Chondrocyte (in vitro differentiated cells): ENCODE measurements at places on chromosomes 16 and 17.
A peak's percentile ranks its signal among the peaks of the same experiment; 100 is the strongest.

- DNase-seq, result no peak
These were observed 420.4 kb downstream of the GRIN2A start for GRCh38 chr16:9761870-9762269.

- no peak for DNase-seq
These were observed 276.1 kb downstream of the SLC39A11 start for GRCh38 chr17:72816406-72816805.

- DNase-seq, result no peak
These were observed 408.4 kb upstream of the CDH5 start for GRCh38 chr16:65958086-65958485.

DNA sequence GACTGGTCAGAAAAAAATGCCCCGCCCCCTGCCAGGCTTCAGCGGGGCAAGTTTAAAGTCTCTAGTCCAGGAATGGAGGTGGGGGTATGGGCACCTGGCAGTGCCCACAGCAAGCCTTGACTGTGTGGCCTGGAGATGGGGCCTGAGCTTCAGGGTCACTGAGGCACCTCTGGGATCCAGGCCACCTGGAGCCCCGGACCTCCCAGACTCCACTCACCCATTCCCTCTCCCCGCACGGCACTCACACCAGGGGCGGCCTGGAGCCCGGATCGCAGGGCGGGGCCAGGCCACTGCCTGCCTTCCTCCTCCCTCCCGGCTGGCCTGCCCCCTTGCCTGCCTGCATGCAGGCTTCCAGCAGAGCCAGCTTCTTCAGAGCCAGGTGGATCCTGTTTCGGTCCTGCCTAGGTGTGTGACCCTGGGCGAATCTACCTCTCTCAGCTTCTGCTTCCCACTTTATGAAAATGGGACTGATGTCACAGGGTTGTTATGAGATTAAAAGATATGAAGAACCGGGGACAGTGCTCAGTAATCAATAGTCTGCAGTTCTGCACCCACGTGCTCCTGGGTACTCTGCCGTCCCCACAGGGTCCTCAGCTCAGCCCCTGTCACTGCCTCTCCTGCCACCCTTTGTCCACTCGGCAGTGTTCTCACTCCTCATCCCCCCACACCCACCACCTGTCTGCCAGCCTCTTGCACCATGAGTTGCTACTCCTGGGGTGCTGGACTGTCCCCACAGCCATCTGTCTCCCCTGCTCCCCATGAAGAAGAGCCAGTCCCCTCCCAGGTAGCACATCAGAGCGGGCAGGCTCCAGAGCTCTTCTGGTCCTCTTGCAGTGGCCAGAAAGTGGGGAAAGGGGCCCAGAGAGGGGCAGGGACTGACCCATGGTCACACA, 1.2 kb upstream of the TCAP start:
- no peak for DNase-seq

GRCh38 chr16:83843657-83844056, 35.9 kb downstream of the HSBP1 start:
- DNase-seq, result no peak

DNA sequence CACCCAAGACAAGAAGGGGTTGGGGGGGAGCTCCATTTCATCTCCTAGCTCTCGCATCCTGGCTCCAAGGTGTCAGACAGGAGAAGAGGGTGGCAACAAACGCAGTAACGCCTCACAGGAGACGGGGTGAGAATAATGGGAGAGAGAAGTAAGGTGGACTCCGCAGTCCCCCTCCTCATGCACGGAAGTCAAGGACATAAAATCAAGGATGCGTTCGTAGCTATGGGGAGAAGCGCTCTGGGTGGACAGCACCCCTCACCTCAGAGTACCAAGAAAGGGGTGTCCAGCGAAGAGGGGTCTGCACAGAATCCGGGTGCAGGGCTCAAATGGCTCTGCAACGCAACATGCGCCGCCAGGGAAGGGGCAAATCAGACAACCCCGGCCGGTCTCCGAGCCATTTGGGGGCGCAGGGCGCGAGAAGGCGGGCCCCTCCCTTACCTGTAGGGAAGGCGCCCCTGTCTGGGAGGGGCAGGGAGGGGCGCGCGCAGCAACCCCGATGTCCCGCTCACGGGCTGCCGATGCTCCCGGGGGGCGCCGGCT, 555 bp downstream of the HDAC5 start:
- DNase-seq, result no peak

- DNase-seq, result no peak
These were observed 5.4 kb upstream of the C17orf107 start for GRCh38 chr17:4893721-4894560.

DNA sequence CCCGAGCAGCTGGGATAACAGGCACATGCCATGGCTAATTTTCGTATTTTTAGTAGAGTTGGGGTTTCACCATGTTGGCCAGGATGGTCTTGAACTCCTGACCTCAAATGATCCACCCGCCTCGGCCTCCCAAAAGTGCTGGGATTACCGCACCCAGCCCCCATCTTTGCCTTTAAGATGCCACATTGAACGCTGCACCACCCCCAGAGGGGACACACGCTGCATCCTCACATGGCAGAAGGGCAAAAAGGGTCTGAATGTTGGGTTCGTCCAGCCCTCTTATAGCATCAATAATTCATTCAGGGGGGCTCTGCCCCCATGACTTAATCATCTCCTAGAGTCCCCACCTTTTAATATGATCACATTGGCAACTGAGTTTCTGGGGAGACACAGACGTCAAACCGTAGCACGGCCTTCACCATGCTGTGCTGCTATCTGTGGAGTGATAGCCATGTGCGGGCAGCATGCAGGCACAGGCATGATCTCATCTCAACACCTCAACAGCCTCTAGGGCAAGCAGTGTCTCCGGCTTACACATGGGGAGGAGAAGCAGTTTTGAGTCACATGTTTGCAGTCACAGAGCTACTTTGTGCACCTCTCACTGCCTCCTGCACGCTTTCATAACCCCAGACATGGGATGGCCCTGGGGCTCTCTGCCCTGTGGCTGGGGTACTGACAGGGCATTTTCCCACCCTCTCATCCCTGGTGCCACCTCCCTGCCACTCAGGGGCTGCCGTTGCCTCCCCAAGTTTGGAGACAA, 30.0 kb downstream of the IL21R start:
- DNase-seq, result peak; percentile 75

DNA sequence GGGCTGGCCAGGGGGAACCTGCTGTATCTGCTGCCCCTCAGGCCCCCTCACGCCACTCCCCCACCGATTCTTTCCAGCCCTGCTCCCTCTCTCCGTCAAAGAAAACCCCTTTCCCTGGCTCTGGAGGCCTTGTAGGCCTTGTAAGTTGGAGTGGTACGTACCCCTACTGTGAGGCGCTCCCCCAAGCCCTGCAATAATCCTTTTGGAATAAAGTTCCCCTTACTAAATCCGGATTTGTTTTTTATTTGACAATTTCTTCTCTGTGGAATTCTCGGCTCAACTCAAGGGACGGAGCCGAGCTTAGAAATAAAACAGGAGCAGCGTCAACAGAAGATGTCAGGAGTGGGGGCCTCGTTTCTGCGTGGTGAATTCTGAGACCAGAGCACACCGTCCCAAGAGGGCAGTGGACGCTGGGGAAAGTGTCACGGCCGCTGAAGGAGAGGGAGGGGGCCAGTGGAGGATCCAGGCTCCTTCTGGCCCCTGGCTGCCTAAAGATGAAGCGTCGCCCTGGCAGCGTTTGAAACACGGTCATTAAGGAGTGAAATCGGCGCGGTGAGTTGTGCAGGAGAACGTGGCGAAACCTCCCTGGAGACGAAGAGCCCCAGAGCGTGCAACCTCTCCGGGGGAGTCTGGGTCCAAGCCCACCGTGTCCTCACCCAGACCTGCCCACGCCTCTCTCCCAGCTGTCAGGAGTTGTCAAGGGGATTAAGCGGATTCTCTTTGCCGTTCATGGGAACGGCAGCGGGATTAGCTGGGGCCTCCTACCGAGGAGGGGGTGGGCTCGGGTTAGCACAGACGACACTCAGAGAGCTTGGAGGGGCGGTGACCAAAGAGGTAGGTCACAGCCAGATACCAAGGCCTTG, 47.0 kb downstream of the SLC7A5 start:
- no peak for DNase-seq

DNA sequence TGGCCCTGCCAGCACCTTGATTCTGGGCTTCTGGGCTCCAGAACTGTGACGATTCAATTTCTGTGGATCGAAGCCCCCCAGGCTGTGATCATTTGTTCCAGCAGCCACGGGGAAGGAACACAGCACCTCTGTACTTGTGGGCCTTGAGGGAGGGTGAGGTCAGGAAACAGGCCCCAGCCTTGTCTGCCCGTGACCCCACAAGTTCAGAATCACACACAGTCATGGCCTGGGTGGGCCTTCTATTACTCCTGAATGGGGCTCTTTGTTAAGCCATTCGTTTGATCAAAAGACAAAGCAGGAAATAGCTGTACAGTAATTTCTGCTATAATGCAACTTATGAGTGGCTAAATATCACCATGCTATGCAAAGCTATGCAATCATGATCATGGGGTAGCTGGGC, 10.1 kb downstream of the ST6GALNAC2 start:
- DNase-seq, result no peak

DNA sequence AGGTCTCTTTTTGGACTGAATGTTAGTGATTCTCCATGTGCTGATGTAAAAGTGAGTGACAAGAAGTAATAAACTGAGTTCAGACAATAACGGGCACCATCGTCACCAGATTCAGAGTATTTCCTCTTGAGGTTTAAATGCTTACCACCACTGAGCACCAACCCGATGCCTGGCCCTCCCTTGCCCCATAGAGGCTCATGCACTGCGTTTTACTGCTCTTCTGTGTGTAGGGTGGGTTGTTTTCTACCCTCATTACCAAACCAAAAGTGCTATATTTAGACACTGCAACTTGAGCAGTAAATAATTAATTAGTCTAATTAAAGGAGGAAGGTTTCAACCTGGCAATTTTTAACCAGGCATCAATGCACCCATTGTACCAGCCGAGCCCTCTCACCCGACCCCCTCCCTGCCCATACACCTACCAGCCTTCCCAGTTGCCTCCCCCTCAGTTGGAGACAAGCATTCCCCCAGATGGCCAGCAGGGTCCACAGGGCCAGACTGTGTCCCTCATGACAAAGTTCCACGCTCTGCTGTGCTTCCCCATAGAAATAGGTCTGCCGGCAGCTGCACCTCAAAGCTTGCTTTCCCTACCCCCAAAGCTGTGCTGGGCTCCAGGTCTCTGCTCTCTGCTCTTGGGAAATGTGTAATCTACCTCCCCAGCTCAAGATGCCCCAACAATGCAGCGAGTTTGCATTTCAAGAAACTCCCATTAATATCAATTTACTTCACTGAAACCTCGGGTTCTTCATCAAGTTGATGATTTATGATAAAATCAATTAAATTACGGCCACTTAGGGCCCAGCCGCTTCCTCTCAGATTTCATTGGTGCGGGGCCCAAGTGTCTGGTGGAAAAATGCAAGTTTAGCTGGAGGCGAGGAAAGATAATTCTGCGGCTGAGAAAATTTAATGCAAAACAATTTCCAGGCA, 16.0 kb downstream of the HOXB4 start:
- no peak for DNase-seq

DNA sequence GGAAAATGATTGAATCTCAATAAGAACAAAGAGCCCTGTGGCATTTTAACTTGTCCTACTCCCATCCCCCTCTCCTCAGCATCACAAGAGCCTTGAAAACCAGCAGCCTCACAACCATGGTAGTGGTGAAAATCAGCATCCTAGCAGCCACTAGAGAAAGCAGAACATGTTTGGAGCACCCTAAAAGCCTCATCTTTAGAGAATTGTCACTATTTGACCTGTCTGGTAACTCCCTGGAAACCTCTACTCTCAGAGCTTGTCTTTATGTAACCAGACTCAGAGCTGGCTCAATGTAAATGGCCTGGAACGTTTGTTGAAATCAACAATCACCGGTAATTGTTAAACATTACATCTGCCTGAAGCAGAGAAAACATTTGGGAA, 70.8 kb downstream of the MMD start:
- no peak for DNase-seq

DNA sequence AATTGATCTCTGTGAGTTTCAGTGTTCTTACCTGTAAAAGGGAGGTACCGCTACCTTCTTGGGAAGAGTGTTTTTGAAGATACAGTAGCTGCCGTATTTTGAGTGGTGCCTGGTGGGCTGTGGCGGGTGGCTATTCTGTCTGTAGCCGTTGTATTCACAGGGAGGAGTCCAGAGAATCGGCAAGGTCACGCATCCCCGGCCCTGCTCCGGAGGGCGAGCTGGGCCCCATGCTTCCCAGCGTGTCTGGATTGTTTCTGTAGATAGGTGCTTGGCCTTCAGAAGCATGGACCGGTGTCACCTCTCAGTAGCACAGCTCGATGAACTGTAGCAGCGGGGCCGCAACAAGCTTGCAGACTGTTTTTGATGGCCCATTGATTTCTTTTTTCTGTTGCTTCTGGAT, 295.6 kb downstream of the CPPED1 start:
- peak; percentile 43 for DNase-seq

- DNase-seq, result no peak
These were observed 3.1 kb upstream of the ZNF764 start for GRCh38 chr16:30561089-30561816.

DNA sequence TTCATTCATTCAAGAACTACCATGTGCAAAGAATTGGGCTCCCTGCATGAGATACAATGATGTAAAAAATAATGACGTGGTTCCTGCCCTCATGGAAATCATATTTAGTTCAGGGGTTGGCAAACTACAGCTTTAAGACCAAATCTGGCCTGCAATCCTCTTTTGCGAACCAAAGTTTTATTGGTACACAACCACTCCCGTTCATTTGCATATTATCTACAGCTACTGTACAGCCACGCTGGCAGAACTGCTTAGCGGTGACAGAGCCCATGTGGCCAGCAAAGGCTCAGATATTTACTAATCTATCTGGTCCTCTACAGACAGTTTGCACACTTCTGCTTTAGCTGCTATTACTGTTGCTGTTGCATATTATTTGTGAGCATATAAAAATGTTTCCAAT, 167.7 kb downstream of the XYLT1 start:
- DNase-seq, result no peak

- no peak for DNase-seq
These were observed 90.5 kb downstream of the PRKCA start for GRCh38 chr17:66392783-66393437.

DNA sequence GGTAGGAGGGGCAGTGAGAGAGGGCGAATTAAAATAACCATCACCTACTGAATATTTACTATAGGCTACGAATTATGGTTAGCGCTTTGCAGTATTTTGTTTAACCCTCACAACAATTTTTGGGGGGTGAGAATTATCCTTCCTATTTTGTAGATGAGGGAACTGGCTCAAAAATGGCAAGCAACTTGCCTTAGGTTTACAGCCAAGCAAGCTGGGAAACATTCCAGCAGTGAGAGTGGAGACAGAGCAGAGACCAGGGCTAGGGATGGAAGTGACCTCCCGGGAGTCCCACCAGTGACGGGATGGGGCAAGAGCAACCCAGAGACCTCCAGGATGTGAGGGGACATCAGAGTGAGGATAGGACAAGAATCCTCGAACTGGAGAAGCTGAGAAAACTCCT, 352 bp upstream of the VMO1 start:
- DNase-seq, result no peak
